ENCODE measurements at places on chromosomes 1 and 21.

- no peak for DNase-seq
These were observed 16.2 kb downstream of the LAPTM5 start for GRCh38 chr1:30741239-30741894.

DNA sequence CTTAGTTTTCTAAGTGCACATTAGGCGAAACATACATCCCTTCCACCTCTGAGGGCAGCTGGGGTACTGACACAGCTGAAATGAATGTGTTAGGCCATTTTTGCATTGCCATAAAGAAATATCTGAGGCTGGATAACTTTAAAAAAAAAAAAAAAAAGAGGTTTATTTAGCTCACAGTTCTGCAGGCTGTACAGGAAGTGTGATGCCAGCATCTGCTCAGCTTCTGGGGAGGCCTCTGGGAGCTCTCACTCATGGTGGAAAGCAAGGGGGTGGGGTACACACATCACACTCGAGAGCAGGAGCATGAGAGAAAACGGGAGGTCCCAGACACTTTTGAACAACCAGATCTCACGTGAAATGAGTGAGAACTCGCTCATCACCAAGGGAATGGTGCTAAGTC lies 158.1 kb downstream of the PSMG1 start:
- DNase-seq = no peak

- DNase-seq = no peak
These were observed 7.3 kb upstream of the CA6 start for GRCh38 chr1:8938232-8938999.

DNA sequence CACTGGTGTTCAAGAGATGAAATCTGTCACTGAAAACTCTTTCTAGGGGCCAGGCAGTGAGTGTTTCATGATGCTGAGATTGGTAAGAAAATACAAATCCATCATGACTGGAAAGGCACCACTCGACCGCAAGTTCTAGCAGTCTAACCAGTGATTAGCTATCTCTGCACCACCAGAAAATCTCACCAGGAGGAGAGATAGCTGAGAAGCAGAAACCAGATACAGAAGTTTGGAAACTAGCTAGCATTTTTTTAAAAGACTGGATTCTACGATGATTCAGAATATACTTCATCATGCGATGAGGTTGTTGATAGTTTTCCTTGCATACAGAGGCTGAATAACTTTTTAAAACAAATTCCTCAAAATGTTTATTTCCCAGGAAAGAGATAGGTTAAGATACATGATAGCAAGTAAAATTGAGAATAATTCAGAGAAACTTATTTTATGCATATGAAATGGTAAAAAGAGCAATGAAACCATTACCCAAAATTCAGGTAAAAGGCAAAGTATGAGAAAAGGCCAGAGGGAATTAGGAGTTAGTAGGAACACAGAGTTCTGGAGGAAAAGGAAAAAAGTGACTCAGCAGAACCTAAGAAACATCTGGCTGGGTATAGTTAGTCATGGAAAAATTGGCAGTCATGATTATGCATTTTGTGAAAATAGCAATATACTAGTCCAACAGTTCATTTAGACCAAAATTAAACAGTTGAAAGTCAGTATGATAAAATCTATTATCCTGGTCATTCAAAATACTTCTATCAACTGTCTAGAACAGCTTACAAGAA lies 3.3 kb upstream of the F3 start:
- no peak for DNase-seq

DNA sequence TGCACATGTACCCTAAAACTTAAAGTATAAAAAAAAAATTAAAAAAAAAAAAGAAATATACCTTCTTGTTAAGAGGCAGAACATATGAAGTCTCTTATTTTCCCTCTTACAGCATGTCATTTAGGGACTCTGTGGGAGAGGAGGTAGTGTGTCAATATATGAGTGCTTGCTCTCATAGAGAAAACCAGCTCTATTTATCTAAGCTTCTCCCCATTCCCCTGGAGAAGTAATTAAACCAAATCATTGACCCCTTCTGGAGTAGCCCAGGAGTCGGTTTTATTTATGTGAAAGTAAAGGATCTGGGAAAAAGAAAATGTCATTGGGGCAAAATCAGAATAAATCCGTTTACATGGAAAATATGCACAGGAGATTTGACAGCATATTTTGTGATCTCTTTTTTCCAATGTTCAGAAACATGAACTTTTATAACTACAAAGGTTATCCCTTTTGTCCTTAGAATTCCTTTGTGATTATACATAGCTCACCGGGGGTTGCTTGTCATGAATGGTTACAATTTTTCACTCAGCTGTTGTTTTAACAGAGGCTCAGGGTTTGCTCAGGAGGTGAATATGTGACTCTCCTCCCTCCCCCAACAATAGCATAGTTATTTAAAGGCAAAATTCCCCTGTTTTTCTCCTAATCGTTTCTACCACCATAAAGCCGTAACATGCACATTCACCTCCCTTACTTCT lies 114.5 kb upstream of the C1orf21 start:
- no peak for DNase-seq

DNA sequence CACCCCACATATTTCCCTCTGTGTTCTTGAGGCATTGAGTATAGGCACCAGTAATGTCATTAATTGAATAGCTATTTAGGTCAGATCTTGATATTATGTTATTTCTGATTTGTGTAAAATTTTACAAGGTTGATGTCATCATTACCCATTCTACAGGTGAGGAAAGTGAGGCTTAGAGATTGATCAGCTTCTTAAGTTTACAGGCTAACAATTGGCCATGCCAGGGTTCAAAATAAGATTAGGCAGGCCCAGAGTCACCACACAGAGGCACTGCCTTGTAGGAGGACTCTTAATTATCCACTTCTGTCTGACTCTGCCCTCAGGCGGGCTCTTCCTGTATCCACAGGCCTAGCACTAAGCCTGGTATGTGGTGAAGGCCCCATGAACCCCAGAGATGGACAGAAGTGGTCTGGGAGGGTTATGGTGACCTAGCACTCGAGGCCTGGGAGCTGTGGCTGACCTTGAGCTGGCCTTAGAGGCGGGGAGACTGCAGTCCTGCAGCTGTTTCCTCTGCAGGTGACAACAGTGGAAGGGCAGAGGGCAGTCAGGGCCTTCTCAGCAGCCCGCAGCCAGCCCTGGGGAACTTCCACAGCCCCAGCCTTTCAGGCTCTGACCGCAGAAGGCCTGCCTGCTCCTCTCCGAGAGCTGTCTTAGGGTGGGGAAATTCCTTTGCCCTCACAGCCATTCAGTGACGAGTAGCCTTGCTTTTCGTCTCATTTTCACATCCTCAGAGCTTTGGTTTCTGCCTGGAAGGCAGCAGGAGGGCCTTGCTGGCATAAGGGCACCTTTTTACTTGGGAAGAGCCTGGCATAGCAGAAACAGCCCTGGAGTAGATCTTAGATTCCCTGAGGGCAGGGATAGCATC lies 12.2 kb downstream of the ZDHHC18 start:
- DNase-seq = no peak

DNA sequence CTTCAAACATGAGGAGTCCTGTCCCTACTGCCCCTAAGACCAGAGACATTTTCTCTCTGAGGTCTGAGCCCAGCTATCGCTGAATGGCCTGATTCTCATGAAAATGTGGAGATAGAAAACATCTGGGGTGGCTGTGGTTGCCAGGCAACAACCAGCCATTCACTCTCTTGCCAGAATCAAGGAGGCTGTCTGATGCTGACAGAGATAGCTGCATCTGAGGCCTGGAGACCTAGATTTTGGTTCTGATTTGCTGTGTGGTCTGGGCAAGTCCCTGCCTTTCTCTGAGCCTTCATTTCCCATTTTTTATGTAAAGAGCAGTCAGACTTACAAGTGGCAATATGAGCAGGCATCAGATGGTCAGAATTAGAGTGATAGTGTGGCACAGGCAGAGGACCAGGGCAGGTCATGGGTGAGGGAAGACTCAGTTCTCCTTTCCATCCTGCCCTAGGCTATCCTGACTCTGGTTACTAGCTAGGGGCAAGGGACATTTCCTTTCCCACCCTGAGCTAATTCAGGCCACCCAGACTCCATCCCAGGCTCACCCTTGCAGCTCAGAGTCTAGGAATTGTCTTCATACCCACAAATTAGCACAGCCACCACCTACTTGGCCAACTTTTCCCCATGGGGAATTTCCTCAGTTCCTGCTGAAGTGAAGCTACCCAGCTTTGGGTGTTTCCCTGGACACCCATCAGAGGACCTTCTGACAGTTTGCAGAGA lies 20.0 kb upstream of the RNF19B start:
- DNase-seq = peak; percentile 84

- DNase-seq = no peak
These were observed 2.8 kb upstream of the CELA2A start for GRCh38 chr1:15453734-15454133.

GRCh38 chr1:178774263-178774662 lies 49.2 kb downstream of the RALGPS2 start:
- DNase-seq = peak; percentile 15

GRCh38 chr1:23557471-23558124 lies 1.7 kb downstream of the ID3 start:
- DNase-seq = no peak

DNA sequence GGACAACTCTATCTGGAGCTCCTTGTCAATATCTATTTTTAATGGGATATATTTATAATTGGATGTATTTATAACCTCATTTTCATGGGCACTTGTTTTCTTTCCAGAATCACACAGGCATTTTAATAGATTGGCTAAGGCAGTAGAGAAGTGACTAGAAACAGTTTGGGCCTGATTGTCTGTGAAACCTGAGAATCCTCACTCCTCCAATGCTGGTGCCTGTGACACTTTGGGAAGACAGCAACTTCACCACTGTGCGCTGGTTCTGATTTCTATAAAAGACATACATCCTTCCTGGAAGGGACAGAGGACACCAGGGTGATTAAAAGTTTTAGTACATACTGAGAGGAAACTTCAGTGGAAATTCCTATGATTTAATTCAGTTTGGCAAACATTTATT lies 39.6 kb upstream of the RXRG start:
- DNase-seq = no peak

DNA sequence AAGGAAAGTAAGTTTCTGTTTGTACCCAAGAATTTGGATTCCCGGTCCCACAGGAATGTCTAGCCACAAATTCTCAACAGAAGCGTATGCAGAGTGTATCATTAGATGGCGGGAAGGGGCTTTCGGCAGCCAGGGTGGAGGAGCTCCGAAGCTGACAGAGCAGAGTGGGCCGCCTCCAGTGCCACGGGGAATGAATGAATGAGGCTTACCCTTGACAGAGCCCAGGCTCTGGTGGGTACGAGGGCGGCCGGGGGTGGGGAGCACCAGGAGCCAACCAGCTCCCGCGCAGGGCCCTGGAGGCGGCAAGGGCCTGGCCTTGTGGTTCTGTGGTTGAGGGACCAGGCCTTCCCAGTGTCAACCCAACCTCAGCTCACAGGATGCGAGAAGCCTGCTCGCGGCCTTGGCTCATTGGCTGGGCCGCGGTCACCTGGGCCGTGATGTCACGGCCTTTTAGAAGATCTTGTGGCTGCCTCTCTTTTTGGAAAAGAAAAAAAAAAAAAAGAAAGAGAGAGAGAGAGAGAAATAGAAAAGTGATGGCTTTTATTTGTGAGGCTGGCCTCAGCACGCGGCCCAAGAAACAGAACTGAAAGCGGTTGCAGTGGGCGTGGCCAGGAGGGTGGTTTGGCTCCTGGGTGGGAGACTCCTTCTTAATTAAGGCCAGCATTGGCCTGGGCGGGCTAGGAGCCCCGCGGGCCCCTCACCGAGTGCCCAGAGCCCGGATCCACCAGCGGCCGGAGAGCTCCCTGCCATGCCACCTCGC lies 34.9 kb upstream of the RUNX3 start:
- DNase-seq = no peak

DNA sequence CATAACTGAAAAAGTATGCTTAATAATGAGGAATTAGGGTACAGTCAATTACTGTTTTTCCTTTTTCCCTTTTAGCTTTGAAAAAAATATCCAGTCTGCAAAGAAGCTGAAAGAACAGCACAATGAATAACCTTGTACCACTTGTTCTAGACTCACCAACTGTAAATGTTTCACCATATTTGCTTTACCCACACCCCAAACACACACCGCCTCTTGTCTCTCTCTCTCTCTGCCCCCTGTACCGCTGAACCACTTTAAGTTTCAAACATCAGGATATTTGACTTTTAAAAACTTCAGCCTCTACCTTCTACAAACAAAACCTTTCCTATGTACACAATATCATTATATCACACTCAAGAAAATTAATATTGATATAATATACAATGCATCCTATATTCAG lies 197.1 kb downstream of the COP1 start:
- no peak for DNase-seq

GRCh38 chr1:51345300-51345687 lies 14.9 kb upstream of the TTC39A start:
- DNase-seq = no peak

GRCh38 chr1:15380601-15381508 lies 28.8 kb upstream of the EFHD2 start:
- DNase-seq = peak; percentile 33

DNA sequence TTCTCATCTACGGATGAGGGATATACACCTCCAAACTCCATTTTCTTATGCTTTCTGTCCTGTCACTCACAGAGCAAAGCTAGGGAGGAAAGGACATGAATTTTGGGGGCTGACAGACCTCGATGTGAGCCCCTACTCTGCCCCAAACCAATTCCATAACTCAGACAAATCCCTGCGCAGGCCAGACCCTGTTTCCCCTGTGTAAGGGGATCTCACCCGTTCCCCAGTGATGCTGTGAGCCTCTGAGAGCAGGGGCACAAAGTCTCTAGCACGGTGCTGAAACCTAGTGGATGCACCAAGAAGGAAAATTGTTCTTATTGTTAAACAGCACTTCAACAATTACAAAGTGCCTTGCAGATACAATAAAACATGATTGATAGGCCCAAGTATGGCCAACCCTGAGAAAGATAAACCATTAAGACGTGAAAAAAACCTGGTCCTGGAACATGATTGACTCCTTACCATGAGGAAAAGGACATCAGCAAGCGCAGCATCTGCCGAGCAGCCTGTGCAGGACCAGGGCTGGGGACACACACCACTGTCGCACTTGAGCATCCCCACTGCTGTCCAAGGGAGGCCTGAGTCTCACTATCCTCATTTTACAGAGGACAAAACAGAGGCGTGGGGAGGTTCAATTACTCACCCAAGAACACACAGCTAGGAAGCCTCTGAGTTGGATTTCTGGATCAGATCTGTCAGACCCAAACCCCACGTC lies 137.8 kb downstream of the GLIS1 start:
- DNase-seq = no peak

- no peak for DNase-seq
These were observed 16.1 kb upstream of the CCDC27 start for GRCh38 chr1:3736131-3736561.

GRCh38 chr1:232542633-232543593 lies 87.0 kb downstream of the SIPA1L2 start:
- no peak for DNase-seq

GRCh38 chr1:12528021-12528852 lies 89.8 kb downstream of the DHRS3 start:
- no peak for DNase-seq

GRCh38 chr1:99704356-99704816 lies 58.5 kb downstream of the PALMD start:
- DNase-seq = no peak

DNA sequence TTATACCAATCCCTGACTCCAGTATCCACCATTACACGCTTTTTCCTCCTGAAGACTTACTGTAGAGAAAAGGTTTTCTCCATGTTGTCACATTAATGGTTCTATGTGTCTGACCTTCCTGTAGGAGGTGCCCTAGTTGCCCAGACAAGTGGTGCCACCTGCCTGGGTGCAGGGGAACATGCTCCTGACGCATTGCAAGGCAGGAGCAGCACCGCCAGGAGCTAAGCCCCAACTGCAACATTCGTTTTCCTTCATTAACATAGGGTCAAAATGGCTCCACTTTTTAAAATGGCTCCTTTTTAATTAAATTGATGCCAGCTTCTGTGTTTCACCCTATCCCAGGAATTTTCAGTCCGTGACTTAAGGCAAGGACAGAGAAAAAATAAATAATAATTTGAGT lies 220.1 kb upstream of the SAMSN1 start:
- no peak for DNase-seq

- peak; percentile 35 for DNase-seq
These were observed 925 bp downstream of the PDE9A start for GRCh38 chr21:42654179-42654912.

Data from SK-N-DZ (cell line).